ENCODE measurements at places on chromosomes 3 and 15.

DNA sequence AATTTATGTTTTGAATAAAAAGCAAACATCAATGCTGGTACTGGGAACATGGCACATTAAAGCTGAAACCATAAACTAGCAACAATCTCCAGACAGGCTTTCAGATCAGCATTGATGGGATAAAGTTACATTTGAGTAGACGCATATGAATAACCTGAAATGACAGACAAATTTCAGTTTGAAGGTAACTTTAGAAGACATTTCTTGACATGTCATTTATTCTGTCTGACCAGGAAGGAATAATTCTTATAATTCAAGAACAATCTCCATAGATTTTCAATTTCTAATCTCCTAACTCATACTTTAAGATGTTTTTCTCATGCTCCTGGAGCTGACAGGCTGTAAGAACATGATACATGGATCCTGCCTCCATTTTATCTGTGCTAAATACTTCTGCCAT, 69.8 kb downstream of the PLCH1 start:
- DNase-seq = no peak

- DNase-seq = no peak
These were observed 54.3 kb downstream of the HMG20A start for GRCh38 chr15:77475001-77475400.

GRCh38 chr15:91032919-91033803, 10.8 kb upstream of the VPS33B start:
- no peak for DNase-seq

DNA sequence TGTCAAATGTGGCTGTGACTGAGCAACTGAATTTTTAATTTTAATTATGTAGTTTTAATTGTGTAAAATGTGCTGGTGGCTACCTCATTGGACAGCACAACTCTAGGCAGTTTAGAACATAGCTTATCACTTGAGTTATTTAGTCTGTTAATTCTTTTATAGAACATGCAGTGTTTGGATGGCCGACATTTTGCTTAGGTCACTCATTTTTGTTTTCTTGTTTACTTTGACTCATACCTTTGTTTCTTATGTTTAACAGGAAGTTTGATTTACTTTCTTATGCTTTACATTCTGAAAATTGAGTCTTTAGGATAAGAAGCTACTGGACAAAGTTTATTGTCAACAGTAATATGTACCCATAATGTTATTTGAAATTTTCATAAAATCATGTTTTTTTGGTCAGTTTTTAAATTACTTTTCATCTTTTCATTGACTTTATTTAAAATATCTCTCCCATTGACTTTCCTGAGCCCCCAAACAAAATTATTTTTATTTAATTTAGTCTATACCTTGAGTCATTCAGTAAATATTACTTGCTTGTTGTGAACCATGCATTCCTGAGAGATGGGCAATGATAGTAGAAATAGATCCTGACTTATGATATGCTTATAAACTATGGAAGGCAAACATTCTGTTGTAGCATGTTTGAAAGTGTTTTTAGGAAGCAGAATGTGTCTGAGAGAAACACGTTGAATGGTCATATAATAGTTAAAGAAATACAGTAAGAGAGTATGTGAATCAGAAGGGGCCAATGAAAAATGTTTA, 60.6 kb downstream of the TCF12 start:
- DNase-seq = no peak

DNA sequence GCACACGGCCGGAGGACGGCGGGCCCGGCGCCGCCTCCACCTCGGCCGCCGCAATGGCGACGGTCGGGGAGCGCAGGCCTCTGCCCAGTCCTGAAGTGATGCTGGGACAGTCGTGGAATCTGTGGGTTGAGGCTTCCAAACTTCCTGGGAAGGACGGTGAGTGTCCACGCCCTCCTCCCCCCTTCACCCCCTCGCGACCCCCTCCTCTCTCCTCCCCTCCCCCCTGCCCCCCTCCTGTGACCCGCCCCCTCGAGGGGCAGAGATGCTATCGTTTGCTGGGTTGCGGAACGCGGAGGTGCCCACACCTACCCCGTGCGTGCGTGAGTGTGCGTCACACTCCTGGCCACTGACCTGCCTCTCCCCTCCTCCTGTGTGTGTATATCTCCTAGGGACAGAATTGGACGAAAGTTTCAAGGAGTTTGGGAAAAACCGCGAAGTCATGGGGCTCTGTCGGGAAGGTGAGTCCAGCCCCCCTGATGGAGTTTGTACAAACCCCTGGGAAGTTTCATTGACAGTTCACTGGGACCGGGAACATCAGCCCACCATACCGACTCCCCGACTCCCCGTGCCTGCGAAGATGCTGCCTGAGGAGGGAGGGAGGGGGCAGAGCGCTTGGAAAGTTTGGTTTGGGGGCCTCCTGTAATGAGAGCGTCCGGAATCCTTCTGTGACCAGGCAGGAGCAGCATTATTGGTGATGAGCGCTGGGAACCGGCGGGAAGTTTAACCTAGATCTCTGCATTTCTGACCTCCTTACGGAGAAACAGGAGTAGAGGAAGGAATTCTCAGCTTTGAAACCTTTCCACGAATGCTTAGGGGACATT, 795 bp upstream of the SCAANT1 start:
- no peak for DNase-seq
